A172 (cell line): ENCODE measurements at places on chromosomes 2 and 18.

DNA sequence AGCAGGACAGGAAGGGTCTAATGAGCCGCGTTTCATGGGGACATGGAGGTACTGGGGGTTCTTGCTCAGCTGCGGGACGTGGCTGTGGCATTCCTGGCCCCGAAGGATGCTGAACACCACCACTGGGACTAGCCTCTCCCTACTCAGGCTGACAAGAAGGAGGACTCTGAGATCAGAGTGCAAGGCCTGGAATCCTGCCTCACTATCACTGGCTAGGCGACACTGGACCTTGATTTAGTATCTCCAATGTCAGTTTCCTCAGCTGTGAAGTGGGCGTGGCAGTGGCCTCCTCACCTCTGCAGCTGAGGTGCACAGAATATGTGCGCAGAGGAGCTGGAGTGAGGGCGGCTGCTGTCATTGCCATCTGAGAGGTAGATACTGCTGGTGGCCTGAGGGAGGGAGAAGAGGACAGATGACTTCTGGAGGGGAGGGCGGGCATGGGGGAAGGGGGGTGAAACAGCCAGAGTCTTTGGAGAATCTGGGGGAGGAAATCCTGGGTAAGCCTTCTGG, 157.8 kb upstream of the CAPN13 start:
- no peak for DNase-seq

DNA sequence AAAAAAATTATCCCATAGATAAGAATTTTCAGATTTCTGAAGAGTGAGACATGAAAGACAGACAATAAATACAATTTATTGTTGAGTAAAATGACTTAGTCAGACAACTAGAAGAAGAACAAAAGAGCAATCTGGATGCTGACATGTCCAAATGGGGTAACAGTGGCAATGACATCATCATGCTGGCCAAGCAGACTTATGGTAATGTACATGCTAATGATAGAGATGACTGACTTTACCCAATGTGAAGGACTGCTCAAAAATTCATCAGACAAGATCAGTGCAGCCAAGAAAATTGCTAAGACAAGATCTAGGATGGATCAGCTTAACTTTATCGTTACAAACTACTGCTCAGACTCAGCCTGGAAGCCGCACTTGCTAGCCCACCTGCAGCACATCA, 70.5 kb upstream of the SRD5A2 start:
- DNase-seq: no peak

DNA sequence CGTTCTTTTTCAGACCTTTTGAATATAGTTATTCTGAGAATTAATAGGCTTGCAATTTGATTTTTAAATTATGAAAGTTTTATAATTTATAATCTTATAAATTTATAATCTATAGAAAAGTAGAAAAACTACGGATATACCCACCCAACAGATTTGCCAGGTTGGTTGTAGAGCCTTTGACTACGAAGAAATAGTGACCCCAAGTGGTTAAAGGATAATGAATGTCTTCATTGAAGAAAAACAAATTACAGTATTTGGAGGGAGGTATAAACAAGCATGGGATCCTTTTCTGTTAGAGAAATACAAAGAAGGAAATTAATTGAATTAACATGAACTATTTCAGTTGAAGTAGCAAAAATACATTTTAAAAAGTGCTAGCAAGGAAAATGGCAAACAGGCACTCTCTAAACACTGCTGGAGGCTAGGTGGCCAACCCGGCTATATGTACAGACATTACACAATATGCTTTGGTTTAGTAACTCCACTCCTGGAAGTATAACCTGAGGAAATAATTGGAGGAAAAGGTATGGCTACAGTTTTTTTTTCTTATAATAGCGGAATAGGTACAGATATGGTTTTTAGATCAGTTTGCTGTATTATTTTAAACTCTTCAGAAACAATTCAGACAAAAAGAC, 110.9 kb downstream of the MIB1 start:
- DNase-seq: no peak

DNA sequence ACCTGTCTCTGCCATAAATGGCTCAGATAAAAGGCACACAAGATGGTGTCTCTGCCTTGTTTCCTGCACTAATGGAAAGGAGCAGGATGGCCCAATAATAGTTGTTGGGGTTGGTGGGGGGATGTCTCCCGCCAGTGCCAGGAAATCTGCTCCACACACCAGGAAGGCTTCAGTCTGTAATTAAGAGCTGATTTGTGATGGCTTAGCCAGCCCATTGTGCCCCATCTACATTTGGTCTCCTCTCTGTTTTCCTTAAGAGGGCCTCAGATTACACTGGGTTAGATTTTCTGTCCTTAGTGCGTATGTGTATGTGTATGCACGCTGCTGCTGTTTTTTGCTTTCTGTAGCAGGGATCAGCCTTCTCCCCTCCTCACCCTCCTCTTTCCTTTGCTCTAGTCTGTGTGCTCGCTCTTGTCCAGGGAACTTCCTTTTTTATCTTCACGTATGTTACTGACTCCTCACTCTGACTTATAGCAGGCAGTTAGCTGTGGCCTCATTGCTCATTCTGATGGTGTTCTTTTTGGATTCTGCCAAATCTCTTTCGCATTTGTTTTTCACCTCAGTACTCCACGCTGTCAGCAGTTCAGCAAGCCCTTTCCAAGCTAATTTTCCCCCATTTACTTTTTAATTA, 33.4 kb upstream of the MGAT5 start:
- DNase-seq: no peak

DNA sequence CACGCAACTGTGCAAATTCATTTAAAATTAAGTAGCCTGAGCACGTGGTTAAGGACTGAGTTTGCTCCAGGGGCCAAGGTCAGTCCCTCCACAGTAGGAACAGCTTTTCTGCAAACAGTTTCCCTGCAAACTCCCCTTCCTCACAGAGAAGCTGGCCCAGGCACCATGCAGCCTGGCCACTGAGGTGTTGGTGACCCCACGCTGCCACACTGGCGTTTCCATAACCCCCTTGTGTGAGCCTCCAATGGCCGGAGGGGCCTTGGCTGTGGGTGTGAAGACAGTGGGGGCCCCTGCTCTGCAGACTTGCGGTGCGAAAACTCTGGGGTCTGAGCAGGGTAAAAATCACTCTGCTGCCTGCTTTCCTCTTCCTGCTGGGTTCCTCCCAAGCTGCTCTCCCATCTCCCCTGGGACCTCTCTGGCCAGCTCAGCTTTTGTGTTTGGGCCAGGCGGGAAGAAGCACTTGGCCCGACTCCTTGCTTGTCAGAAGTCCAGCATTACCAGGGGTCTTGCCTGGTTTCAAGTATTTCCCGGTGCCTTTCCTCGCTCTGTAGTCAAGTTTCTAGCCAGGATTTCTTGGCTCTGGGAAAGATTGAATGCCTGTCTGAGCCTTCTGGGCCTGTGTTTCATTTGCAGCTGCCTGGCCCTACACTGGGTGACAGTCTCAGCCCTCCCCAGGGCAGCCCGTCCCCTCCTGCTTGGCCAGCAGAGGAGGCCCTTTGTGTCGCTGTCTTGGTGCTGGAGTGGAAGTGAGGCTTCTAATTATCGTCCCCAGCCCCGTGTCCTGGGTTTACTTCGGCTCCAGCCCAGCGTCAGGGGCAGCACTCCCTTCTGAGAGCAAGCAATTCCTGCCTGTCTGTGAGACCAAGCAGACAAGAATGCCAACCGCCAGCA, 131.4 kb upstream of the SLC1A4 start:
- no peak for DNase-seq

DNA sequence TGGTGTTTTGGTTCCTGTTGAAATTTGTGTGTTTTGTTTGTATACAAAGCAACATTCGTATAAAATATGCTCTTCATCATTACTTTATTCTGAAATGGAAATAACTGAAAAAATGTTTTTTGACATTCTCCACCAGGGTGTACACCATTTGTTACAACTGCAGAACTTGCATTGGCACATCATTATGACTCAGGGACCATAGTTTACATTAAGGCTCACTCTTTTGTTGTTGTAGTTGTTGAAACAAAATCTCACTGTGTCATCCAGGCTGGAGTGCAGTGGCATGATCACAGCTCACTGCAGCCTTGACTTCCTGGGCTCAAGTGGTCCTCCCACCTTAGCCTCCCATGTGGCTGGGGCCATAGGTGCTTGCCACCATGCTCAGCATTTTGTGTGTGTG, 676.6 kb downstream of the TDRD15 start:
- DNase-seq: no peak

GRCh38 chr2:46871976-46872381, 43.6 kb downstream of the MCFD2 start:
- DNase-seq: no peak

DNA sequence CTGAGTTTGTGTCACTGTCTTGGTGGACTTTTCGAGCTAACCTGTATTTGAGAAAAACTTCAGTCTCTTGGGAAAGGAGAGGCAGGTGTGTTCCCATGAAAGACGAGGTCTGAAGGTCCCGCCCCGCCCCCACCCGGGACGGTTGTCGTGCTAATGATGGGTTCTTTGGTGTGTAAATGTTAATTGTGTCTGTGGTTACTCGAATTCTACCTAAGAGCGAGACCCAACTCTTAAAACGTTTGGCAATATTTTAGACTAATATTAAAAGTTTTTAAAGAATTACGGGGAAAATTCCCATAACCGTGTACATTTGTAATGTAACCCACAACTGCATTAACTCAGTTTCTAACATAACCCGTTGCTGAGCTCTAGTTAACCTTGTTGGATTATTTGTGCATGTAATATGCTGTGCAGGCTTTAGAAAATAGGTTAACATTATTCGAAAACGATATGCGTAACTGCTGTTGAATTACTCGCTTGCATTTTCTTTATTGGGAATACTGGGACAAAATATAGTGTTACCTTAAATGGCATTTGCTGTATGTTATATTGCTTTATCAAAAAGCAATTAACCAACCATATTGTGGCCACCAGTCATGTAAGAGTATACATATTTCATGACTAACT, 833 bp downstream of the EPB41L5 start:
- DNase-seq: peak; percentile 18

DNA sequence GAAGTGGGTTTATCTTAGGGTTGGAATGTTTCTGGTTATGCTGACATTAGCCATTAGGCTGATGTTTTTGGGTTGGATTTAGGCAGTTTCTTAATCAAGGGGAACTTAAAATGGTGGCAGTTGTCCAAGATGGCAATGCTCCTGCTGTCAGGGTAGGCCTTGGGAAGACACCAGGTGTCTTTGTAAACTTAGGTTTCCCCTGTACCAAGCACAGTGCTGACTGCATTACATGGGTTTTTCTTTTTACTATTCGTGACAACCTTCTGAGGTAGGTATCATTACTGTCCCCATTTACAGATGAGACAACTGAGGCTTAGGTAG, 528 bp upstream of the ATG16L1 start:
- no peak for DNase-seq

DNA sequence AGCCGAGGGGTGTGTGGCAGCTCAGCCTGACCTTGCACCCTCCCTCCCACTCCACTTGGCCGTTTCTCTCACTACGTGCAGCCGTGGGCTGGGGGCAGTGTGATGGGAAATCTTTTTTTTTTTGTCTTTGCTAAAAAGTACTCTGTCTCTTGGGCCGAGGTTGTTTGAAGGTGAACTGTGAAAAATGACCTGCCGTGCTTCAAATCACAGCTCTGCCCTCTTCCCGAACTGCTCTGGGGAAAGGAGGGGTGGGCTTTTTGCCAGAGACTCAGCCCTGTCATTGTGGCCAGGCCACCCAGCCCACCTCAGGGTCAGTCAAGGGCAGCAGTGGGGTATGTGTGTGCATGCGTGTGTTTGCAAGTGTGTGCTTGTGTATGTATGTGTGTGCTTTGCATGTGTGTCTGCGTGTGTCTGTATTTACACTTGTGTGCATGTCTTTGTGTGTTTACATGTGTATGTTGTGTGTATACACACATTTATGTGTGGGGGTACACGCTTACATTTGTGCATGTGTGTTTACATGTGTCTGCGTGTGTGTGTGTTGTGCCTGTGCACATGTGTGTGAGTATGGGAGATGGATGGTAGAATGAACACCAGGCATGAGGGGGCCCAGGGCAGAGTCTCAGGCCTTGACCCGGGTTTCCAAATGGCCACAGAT, 61.3 kb upstream of the HAAO start:
- no peak for DNase-seq

- peak; percentile 41 for DNase-seq
These were observed 136.5 kb downstream of the PRPF40A start for GRCh38 chr2:152580714-152581113.

GRCh38 chr2:96681540-96681939, 39.0 kb downstream of the FER1L5 start:
- no peak for DNase-seq

- no peak for DNase-seq
These were observed 53.1 kb downstream of the CAB39 start for GRCh38 chr2:230765611-230766300.

DNA sequence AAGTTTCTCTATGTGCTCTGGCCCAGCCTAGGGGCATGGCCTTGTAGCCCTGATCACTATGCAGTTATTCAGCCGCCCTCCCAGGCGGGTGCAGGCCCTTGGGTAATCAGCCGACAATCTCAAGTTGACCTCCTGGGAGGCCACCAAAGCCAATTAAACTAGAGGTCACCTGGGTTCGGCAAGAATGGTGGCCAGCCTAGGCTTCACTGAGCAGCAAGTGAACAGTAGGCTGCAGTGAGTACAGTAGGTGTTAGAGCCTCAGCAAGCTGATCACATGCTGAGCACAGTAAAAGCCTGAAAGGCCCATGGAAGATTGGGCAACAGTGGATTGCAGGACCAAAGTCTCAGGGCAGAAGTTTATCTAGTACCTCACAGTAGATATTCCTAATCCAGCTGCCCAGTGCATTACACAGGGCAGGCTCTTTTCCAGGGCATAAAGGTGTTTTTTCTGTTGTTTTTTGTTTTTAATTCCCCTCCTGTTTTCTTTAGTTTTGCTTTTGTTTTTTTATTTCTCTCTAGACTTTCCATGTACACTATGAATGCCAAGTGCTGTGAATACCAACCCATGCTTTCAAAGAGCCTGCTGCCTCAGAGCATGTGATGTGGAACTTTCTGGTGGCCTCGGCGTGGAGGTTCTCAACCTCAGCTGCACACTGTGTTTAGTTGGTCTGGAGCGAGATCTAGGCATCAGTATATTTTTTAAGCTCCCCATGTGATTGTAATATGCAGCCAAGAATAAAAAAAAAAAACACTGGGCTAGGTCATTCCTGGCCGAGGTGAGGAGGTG, 55.9 kb upstream of the ATL2 start:
- DNase-seq: no peak

GRCh38 chr2:71791501-71792135, 338.3 kb downstream of the DYSF start:
- DNase-seq: no peak

- DNase-seq: no peak
These were observed 11.9 kb downstream of the NR4A2 start for GRCh38 chr2:156320486-156321098.

DNA sequence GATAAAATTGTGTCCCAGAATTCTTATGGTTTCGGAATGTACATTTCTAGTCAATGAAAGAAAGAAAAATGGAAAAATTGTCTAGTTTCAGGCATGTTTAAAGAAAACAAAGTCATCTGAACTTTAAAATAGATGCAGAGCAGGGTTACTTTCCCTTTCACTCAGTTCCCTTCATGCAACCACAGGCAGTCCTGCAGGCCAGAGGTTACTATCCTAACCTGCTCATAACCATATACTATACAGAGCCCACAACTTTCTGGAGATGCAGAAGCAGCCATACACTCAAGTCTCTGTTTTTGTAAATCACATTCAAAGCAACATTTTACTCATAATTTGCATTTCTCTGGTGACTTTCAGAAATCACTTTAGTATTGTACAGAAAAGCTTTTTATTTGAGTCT, 690.3 kb downstream of the MBD2 start:
- no peak for DNase-seq
